ENCODE measurements at places on chromosomes 12 and 14.

GRCh38 chr12:62766496-62766895, 168.5 kb downstream of the PPM1H start:
- no peak for DNase-seq

GRCh38 chr14:33932576-33933345, 18.1 kb downstream of the EGLN3 start:
- DNase-seq, result no peak

DNA sequence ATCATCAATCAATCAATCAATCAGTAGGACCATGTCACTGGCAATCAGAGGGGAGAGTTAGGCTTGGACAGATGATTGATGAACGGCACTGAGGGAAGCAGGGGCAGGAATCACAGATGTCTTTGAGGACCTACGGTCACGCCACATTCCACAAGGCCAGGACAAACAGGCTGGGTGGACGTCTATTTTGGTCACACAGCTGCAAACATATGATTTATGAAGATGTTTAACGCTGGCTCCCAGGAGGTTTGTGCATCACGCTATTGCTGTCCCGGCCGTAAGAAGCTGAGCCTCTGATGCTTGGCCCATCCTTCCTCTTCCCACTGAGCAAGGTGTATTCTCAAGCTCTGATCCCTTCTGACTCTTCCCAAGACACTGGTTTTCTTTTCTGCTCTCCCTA, 160.8 kb downstream of the FOXN3 start:
- DNase-seq, result no peak

GRCh38 chr12:96294831-96295230, 100.7 kb downstream of the ELK3 start:
- no peak for DNase-seq

- no peak for DNase-seq
These were observed 28.6 kb upstream of the PPM1H start for GRCh38 chr12:62963486-62964041.

DNA sequence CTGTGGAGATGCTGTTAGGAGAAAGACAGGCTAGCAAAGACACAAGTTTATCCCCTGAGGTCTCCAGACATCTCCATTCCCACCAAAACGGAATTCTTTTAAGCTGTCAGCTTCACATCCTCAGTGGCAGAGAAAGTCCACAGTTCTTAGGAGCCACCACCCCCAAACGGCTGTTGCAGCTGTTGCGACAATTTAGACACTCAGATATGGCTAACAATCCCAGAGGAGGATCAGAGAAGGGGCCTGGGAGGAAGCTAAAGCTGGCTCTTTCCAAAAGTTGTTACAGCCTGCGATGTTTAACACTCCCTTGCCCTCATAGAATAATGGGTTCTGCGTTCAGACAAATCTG, 1.9 kb upstream of the ATP5MC2 start:
- DNase-seq, result no peak

DNA sequence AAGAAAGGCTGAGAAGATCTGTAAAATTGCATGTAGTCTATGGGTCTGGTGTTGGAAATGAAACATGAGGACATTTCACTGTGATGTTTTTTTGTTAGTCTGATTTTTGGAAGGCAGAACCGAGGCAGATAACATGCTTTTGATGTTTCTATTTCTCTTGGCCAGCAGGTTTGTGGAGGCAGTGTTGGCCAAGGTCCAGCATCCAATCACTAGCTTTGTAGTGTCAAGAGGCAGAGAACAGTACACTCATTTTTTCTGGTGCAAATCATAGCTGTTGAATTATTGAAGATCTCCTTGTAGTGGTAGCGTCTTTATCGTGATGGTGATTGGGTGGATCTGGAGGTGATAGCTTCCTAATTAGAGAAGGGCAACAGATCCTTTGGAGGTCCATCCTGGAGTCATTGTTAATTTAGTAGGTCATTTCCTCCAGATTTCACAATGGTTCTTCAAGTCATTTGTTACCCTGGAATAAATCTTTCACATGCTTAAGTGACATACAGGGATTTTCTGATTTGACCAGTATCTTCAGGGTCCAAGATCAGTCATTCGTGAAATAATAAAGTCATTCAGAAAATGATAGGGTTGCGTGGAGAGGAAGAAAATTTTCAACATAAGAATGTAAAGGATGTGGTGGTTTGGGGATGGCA, 252.4 kb upstream of the CPNE8 start:
- no peak for DNase-seq

- DNase-seq, result peak; percentile 76
These were observed at the start of gene LRP10 for GRCh38 chr14:22871224-22872032. Gene LRP10 (plus strand): TSS chr14:22871740. CDS start chr14:22872304, 564 bp downstream.

DNA sequence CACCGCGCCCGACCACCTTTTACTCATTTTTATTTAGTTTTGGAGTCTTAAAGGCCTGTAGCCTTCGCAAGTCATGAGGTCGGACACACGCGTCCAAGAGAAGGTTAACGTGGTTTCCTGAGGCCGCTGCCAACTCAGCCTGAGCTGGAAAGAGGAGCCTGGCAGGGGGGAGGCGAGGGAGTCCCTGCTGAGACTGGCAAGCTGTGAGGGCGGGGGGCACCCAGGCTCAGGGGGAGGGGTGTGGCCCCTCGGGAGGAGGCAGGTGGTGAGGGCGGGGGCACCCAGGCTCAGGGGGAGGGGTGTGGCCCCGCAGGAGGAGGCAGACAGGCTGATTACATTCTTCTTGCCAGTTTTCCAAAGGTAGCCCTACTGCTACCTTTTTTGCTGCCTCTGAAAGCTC, 143.2 kb downstream of the PIWIL1 start:
- DNase-seq, result no peak

- no peak for DNase-seq
These were observed 794.3 kb downstream of the C12orf50 start for GRCh38 chr12:87234898-87235297.

- DNase-seq, result no peak
These were observed 41.8 kb downstream of the ATP6V1D start for GRCh38 chr14:67317822-67318221.

GRCh38 chr12:13913371-13913770, 68.0 kb downstream of the GRIN2B start:
- no peak for DNase-seq
